ENCODE measurements at places on chromosomes 7 and 10.
A peak's percentile ranks its signal among the peaks of the same experiment; 100 is the strongest.

GRCh38 chr10:97683556-97684367 is 3.3 kb downstream of the AVPI1 start:
- no peak for DNase-seq

GRCh38 chr7:5595545-5596045 is 172.0 kb upstream of the TNRC18 start:
- no peak for DNase-seq

- no peak for DNase-seq
These were observed 27.8 kb upstream of the MRPS33 start for GRCh38 chr7:141042222-141043193.

DNA sequence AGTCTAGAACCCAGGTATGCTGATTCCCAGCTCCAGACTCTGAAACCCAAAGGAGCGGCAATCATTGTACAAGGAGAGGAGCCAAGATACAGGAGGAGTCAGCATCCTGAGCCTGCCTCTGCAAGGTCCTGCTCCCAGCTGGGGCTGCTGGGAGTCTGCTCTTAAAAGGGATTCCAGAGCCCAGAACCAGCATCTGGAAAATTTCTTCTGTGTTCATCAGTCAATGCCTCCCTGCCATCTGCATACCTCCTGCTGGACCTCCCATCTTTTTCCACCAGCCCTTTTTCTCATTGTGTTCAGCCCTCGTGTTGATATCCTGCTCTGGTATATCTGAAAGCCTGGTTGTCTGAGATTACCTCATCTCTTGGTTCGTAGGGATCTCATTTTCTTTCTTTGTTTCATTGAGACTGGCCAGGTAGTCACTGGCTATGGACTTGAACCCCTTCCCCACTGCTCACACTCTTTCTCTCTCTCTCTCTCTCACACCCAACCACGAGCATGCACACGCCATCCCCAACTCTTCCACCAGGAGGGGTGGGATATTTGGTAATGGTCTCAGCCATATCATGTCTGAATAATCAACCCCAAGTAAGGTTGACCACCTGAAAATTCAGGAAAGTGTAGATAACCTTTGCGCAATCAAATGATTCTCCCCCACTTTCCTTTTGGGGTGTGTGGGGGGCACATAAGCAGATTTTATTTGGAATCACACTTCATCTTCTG is 608.8 kb downstream of the LRMDA start:
- no peak for DNase-seq

- DNase-seq, result no peak
These were observed 60.5 kb downstream of the CLEC2L start for GRCh38 chr7:139583826-139584553.

DNA sequence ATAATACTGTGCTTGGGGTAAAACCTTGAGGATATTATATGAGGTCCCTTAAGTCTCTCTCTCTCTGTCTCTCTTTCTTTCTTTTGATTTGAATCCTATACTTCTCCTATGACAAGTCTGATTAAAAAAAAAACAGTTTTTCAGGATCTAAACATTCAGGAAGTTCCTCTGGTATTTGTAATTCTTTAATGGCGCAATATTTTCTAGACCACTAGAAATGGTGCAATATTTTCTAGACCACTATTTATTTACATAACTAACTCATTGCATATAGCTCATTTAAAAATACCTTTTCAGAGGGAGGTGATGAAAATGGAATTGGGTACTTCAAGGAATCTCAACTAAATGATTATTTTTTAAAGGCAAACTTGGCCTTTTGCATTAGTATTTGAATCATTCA is 1235.3 kb downstream of the GATA3 start:
- DNase-seq, result no peak

- DNase-seq, result no peak
These were observed 293.8 kb upstream of the NFE2L3 start for GRCh38 chr7:25858200-25858524.

GRCh38 chr7:138865843-138866242 is 67.8 kb upstream of the ATP6V0A4 start:
- peak; percentile 35 for DNase-seq

DNA sequence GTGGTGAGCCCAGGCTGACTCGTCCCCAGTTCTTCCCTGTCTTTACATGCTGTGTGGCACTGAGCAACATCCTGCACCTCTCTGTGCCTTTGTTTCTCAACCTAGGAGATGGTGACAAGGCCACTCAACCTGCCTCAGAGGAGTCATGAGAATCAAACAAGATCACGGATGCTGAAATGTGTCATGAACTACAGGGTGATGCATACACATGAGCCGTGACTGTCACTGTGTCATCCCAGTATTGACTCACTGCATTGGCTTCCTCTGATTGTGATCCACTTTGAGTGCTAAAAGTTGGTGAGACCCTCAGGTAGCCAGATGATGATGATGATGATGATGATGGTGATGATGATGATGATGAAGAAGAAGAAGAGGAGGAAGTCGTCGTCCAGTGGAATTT is 11.5 kb downstream of the C10orf71 start:
- DNase-seq, result peak; percentile 6

GRCh38 chr10:86290933-86291615 is 75.5 kb downstream of the GRID1 start:
- no peak for DNase-seq

- DNase-seq, result no peak
These were observed 9.6 kb downstream of the DGKB start for GRCh38 chr7:14892961-14893360.

DNA sequence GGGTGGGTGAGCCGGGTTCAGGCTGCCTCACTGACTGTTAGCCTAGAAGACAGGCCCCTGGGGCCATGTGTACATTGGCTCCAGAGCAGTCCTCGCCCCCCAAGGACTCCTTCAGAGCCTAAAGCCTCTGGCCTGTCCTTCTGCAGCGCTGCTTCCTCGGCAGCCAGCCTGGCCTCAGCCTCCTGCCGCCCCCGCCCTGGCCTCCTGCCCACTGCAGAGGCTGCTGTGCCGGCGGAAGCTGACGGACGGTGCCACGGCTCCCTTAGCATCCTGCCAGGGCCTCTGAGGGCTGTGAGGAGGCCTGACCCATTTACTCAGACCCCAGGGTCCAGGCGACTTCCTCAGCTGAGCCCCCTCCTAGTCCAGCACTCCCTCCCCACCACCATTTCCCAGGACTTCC is 4.9 kb downstream of the SRRM3 start:
- DNase-seq, result no peak
